ENCODE measurements at places on chromosomes 7 and 10.

DNA sequence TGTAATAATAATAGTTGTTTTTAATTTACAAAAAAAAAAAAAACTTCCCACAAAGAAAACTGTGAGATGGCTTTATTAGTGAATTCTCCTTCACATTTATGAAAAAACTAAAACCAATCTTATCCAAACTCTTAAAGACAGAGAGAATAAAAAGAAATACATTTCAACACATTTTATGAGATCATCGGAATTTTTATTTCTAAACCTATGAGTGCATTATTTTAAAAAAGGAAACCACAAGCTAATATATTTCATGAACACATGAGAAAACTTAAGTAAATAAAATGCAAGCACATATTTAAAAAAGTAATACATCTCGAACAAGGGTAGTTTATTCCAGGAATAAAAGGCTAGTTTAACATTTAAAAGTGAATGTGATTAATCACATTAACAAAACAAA, 31.5 kb downstream of the C7orf25 start:
- no peak for DNase-seq

GRCh38 chr10:118234683-118235082, 107.4 kb downstream of the FAM204A start:
- no peak for DNase-seq

GRCh38 chr7:143257501-143257900, 5.7 kb upstream of the GSTK1 start:
- DNase-seq = no peak

GRCh38 chr10:17074541-17074847, 55.1 kb downstream of the CUBN start:
- DNase-seq = no peak

GRCh38 chr7:141676618-141677017, 25.3 kb downstream of the DENND11 start:
- DNase-seq = no peak

All from Karpas-422 (cell line).